Stimulated activated naive CD8-positive, alpha-beta T cell treated with anti-CD3 and anti-CD28 coated beads, Interleukin-15, Interleukin-2, amounts not matched to agents 100 U/mL and 50 U/mL, for 24 hours (primary cell): ENCODE measurements at places on chromosomes 5 and 9.

DNA sequence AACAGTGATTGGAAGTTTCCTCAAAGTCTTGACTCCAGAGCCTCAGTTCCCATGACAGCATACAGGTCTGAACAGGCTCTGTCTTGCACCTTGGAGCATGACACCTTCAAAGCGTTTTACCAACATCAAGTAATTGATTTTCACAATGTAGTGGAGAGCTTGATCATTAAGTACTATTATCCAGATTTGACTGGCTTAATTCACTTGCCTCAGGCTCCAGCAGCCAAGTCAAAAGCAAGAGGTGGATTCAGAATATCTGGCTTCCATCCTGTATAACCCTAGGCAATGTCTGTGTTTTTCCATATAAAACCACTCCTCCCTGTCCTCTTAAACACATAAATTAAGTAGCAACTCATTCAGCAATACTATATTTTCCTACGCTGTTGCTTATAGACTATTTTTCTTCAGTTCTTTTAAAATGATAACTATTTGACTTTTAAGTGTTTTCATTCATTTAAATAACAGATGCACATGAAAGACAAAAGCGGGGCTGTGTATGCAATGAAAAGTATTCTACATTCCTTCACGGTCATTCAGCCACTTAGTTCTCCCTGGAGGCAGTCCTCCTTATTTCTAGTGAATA lies 150.8 kb upstream of the RANBP3L start:
- DNase-seq = no peak

- no peak for DNase-seq
Measured at GRCh38 chr5:96579711-96580110, 82.5 kb upstream of the CAST start.

DNA sequence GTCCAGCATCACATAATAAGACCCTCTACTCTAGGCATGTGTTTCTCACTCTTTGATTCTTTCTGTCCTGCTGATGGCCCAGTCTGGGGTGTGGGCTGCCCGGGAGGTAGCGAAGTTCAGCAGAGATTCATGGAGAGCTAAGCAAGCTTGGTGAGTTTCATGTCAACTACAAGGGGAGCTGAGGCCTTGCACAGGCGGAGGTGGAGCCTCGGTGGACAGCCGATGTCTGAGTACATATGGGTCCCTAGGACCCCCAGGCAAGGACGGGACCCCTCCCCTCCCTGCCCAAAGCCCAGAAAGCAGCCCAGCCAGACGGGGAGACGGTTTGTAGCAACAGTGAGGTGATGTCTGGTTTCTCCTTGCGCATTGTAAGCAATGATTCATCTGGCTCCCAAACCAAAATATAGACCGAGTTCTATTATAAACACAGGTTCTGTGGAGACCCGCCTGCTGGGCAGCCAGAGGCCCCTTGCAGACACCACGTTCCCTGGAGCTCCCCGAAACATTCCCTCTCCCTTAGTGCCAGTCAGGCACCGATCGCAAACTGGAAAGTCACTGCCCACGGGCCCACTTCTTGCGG lies 45.5 kb downstream of the COL27A1 start:
- no peak for DNase-seq

- DNase-seq = no peak
Measured at GRCh38 chr5:173778784-173779304, 109.3 kb upstream of the CPEB4 start.

GRCh38 chr5:127776477-127776876 lies 73.3 kb downstream of the CCDC192 start:
- no peak for DNase-seq

DNA sequence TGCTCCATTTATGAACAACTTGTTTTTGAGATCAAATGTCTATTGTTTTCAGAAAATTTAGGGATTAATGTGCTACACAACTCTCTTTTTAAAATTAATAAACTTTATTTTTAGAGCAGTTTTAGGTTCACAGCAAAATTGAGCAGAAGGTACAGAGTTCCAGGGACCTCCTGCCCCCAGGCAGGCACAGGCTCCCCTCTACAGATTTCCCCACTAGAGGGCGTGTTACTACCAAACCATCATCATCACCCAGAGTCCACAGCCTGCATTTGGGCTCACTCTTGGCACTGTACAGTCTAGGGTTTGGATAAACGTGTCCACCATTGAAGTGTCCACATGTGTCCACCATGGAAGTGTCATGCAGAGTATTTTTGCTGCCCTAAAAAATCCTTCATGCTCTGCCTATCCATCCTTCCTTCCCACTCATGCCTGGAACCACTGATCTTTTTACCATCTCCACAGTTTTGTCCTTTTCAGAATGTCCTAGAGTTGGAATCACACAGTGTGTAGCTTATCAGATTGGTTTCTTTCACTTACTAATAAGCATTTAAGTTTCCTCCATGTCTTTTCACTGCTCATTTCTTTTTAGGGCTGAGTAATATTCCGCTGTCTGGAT lies 61.7 kb downstream of the MRPL36 start:
- peak; percentile 49 for DNase-seq

- no peak for DNase-seq
Measured at GRCh38 chr5:62779010-62779422, 200.4 kb downstream of the LRRC70 start.
